ENCODE measurements at places on chromosomes 3 and 15.

DNA sequence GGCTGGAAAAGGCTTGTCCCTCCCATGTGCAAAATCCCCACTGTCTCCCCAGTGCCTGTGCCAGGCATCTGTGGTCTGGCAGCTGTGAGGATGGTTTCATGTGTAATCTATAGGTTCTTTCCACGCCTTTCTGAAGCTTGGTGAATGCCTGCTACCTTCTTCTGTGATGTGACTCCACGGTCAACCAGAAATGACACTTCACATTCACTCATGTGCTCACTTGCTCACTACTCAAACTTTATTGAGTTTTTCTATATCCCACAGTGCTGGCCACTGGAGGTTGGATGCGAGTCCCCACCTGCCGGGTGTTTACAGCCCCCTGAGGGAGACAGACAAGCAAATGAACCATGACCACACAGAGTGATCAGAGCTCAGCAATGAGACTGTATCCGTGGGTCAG, 27.9 kb upstream of the TLE3 start:
- peaks cover 22% of the 10 kb centered on the region for H3K4me1 ChIP-seq
- DNase-seq: no peak
- H3K27me3 ChIP-seq: peaks cover 38% of the 10 kb centered on the region
- H3K4me3 ChIP-seq: no peak overlapping the region
- H3K36me3 ChIP-seq: no peaks in the 10 kb centered on the region

GRCh38 chr3:72950801-72951200, 45.8 kb upstream of the PPP4R2 start:
- H3K36me3 ChIP-seq: peaks cover 12% of the 10 kb centered on the region
- H3K27me3 ChIP-seq: no peaks in the 10 kb centered on the region

DNA sequence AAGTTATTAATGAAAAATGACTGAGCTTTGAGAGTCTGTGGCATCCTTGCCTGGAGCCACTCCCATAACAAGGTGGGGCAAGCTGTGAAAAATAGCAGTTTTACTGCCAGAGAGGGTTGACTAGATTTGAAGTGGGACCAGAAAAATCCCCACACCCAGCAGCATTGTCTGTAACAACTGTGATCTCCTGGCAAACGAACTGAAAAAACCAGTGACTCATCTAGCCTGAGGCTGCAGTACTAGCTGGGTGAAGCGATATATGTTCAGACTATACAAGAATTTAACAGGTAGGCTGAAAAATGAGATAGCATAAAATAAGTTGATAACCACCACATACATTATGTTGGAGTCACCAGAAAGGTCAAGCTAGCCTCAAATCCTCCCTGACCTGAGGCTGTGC, 64.0 kb downstream of the DPH6 start:
- peaks cover 31% of the 10 kb centered on the region for H3K4me1 ChIP-seq
- no peak overlapping the region for H3K27ac ChIP-seq
- no peak for DNase-seq
- H3K36me3 ChIP-seq: peaks cover 38% of the 10 kb centered on the region
- peaks cover 6% of the 10 kb centered on the region for H3K27me3 ChIP-seq
- no peak overlapping the region for H3K4me3 ChIP-seq

DNA sequence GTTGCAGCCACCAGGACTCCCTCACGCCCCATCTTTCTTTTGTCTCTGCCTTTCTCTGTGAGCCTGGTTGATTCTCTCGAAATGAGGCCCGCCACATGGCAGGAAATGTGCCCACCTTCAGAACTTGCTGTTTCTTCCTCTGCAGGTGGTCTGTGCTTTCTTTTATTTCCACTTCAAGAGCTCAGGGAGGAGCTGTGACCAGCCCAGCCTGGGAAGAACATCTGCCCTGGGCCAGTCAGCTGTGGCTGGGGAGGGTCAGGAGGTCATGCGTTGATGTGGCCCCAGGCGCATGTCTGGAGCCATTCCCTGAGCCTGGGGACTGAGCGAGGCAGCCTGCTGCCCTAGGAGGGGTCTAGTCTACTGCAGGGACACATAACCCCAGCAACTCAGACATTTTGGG, 8.0 kb downstream of the FBLN2 start:
- peaks cover 61% of the 10 kb centered on the region for H3K4me1 ChIP-seq
- peak overlapping the region; percentile 75 for H3K27ac ChIP-seq
- peak; percentile 39 for DNase-seq
- H3K4me3 ChIP-seq: peak overlapping the region; percentile 70
- no peaks in the 10 kb centered on the region for H3K36me3 ChIP-seq

DNA sequence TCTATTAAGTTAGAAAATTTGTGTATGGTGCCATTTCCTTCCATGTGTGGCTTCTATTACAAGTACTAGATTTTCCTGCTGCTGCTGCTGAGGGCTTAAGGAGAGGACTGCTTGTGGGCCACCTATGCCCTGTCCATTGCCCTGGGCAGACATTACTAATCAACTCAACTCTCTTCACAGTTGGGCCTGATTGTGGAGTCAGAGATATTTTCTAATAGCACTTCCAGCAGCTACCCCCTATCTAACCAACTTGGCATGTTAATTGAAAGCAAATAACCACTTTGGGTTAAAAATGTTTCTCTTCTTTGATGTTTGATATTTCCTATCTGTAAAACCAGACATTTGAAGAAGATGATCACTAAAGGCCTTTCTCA, 242.0 kb downstream of the EDEM1 start:
- no peak overlapping the region for H3K4me3 ChIP-seq
- no peaks in the 10 kb centered on the region for H3K36me3 ChIP-seq
- no peak for DNase-seq
- peaks cover 24% of the 10 kb centered on the region for H3K4me1 ChIP-seq
- H3K27ac ChIP-seq: no peak overlapping the region

- no peak for DNase-seq
- H3K4me3 ChIP-seq: peak overlapping the region; percentile 5
- H3K27me3 ChIP-seq: no peaks in the 10 kb centered on the region
- H3K4me1 ChIP-seq: no peaks in the 10 kb centered on the region
- no peak overlapping the region for H3K27ac ChIP-seq
- H3K36me3 ChIP-seq: peaks cover 93% of the 10 kb centered on the region
Observed at GRCh38 chr3:15743587-15744009, 54.2 kb downstream of the ANKRD28 start.

DNA sequence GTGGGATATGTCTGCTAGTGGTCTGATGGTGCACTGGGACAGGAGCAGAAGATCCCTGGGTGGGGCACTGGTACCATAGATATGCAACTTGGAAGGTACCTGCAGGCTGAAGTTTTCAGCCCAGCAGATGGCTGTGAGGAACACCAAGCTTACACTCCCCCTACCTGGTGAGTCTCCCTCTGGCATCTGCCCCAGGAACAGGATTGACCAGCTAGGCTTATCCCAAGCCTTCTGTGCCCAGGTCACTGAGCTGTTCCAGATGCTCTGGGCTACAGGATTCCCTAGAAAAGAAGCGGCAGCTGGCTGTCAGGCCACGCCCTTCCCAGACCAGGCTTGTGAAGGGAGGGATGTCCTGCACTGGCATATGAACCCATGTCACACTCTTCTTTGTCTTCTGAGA, 1130.0 kb downstream of the NAALADL2 start:
- H3K27ac ChIP-seq: no peak overlapping the region
- H3K4me1 ChIP-seq: no peaks in the 10 kb centered on the region
- DNase-seq: no peak

GRCh38 chr15:75452865-75453702, 1.6 kb upstream of the SIN3A start:
- DNase-seq: peak; percentile 54
- H3K36me3 ChIP-seq: no peaks in the 10 kb centered on the region
- peak overlapping the region; percentile 93 for H3K4me3 ChIP-seq
- H3K4me1 ChIP-seq: peaks cover 54% of the 10 kb centered on the region
- H3K27me3 ChIP-seq: peaks cover 3% of the 10 kb centered on the region

DNA sequence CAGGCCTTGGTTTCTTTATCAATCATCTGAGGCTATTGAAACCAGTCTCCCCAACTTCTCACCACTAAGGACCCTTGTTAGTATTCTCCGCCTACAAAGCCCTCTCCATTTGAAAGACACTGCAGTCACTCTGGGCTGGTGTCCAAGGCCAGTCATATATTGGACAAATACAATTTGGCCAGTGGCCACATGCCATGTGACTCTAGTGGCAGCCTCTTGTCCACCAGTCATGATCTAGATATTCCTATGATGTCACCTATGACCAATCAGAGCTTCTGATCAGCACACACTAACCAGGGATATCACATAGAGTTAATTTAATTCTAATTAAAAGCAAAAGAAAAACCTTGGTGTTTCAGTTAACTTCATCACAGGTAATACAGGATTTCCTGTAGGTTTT, 68.2 kb downstream of the RAB11A start:
- H3K27me3 ChIP-seq: peaks cover 24% of the 10 kb centered on the region
- DNase-seq: no peak
- H3K4me1 ChIP-seq: no peaks in the 10 kb centered on the region
- H3K27ac ChIP-seq: no peak overlapping the region

GRCh38 chr3:109224333-109224732, 87.8 kb downstream of the C3orf85 start:
- peak overlapping the region; percentile 79 for H3K27ac ChIP-seq
- peaks cover 9% of the 10 kb centered on the region for H3K36me3 ChIP-seq
- H3K4me1 ChIP-seq: peaks cover 4% of the 10 kb centered on the region
- peaks cover 12% of the 10 kb centered on the region for H3K27me3 ChIP-seq

GRCh38 chr15:99096894-99097426, 7.9 kb upstream of the SYNM start:
- DNase-seq: no peak
- H3K27ac ChIP-seq: no peak overlapping the region
- no peaks in the 10 kb centered on the region for H3K36me3 ChIP-seq
- no peak overlapping the region for H3K4me3 ChIP-seq

All from nephron progenitor cell (in vitro differentiated cells).